Glomerular endothelial cell (primary cell): ENCODE measurements at places on chromosomes 12 and 14.

DNA sequence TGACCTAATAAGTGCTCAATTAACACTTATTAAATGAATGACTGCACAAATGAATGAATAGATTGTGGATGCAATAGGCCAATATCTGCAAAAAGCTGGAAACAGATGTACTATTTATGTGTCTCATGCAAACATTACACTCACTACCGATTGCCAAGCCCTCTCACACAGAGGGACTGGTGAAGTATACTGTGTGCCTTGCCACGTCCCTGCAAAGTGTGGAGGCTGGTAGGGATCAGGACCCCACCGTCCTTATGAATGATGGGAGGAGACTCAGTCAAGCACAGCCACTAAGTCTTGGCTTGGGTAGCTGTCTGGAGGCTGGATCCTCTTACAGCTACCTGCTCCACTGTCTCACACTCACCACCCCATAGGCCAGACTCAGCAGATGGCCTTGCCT, 3.9 kb upstream of the TUNAR start:
- no peak for DNase-seq

DNA sequence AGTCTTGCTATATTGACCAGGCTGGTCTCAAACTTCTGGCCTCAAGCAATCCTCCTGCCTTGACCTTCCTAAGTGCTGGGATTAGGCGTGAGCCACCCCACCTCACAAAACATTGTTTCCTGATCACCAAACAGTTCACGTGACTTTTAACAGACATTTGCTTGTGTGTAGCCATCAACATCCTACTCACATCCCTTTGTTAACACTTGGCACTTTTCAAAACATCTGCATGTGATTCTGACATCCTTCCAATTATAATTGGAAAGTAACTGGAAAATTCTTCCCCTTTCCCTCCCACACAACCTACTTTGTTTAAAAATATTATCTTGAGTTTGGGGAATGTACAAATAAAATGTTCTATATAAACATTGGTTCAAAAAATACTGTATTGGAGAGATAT, 317.9 kb downstream of the PCNX1 start:
- no peak for DNase-seq

DNA sequence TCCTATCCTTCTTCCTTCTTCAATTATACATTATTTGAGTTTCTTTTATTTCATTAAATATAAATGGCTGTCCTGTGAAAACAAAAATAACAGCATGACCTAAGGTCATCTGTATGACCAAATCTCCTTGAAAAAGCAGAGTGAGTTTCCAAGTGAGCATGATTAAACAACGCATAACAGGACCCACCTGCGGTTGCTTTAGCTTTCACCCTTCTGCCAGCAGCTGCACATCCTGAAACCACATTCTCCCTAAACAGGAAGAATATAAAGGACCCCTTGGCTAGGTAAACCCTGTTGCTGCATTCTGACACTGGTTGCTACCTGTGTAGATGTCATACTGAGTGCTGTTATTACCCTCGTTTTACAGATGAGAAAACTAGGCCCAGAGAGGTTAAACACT, 42.8 kb upstream of the CPM start:
- no peak for DNase-seq

- no peak for DNase-seq
Measured at GRCh38 chr12:132185705-132186104, 41.4 kb downstream of the NOC4L start.

DNA sequence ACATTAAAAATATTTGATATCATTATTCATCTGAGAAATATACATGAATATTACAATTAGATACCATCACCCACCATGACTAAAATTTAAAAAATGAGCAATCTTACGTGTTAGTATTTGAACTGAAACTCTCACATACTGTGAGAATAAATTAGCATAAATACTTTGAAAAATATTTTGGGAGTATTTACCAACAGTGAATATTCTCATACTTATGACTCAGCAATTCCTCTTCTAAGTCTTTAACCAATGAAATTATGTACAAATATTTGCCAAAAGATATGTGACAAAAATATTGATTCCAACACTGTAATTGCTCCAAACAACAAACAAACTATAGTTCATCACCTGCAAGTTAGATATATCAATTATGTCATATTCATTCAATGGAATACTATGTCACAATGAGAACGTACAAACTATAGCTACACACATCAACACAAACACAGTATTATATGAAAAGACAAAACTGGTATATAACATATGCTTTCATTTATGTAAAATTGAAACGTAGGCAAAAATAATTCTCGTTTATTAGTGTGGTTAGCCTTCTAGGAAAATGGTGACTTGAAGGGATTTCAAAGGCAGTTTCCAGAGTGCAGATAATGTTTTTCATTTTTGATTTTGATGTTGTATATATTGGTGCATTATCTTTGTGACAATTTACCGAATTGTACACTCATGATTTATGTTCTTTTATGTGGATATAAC, 742.2 kb downstream of the SLC16A7 start:
- DNase-seq, result no peak

DNA sequence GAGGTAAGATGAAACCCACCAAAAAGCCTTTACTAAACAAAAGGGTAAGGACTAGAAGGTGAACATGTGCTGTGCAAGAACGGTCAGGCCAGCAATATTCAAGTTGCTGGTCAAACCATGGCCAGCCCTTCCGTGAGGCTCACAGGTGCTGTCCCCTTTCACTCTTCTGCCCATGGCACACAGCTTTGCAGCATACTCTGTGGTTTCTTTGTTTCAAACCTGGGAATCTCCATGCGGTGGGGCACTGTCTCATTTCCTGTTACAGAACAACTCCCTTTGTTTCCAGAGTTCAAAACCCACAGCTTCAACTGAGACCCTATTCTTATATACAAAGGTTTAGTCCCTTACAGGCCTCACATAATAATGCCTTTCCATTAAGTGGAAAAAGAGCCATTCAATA, 1.7 kb upstream of the OVCH1 start:
- no peak for DNase-seq

- no peak for DNase-seq
Measured at GRCh38 chr14:99356031-99356608, 84.1 kb upstream of the BCL11B start.

- DNase-seq, result no peak
Measured at GRCh38 chr14:72906316-72906715, 12.4 kb upstream of the DPF3 start.
